ENCODE measurements at places on chromosomes 12 and 14.

DNA sequence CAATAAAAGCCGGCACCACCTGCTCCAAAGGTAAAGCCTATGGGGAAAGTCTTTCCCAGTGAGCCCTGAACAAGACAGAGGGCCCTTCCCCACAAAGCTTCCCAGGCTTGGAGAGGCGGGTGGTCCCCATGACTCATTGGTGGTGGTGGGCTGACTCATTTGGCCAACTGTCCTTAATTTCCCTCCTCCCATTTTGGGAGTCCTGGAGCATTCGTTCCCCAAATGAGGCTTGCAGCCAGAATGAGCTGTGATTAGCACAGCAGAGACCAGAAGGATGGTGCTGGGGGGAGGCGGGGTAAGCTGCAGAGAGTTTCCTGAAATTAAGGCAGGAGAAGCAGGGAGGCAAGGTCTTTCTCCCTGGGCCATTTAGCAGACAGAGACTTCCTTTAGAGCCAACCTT, 241.7 kb downstream of the DPF3 start:
- no peak for DNase-seq

DNA sequence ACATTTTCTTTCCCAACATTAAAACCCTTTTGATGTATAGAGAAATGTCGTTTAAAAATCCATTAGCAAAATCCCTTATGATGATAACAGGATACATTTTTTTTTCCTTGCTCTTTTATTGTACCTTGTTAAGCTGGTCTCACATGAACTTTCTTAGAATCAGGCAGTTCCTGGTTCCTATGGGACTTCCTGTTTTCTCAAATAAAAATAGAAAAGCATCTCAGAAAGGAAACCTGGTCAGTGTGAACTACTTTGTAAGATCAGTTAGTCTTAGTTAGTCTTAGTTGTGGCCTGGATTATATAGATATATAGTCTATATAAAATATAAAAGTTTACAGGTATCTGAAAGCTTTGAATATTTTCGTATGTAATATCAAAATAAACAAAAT, 40.3 kb downstream of the LEMD3 start:
- DNase-seq, result no peak

DNA sequence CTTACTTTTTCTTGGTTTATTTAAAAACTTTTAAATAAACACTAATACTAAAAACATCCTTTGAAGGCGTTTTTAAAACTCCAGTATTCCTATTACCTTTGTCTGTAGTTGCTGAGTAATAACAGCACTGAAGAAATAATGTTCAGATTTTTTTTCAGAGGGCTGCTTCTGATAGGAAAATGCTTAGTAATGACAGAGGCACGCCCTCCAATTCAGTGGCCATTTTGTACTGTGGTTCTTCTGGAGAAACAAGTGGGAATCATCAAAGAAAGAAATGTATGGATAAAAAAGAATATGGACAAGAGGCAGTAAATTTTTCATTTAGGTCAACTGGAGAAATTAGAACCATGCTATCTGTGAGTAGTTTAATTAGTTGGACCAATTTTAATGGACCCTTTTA, 13.6 kb downstream of the VEZT start:
- DNase-seq, result no peak

DNA sequence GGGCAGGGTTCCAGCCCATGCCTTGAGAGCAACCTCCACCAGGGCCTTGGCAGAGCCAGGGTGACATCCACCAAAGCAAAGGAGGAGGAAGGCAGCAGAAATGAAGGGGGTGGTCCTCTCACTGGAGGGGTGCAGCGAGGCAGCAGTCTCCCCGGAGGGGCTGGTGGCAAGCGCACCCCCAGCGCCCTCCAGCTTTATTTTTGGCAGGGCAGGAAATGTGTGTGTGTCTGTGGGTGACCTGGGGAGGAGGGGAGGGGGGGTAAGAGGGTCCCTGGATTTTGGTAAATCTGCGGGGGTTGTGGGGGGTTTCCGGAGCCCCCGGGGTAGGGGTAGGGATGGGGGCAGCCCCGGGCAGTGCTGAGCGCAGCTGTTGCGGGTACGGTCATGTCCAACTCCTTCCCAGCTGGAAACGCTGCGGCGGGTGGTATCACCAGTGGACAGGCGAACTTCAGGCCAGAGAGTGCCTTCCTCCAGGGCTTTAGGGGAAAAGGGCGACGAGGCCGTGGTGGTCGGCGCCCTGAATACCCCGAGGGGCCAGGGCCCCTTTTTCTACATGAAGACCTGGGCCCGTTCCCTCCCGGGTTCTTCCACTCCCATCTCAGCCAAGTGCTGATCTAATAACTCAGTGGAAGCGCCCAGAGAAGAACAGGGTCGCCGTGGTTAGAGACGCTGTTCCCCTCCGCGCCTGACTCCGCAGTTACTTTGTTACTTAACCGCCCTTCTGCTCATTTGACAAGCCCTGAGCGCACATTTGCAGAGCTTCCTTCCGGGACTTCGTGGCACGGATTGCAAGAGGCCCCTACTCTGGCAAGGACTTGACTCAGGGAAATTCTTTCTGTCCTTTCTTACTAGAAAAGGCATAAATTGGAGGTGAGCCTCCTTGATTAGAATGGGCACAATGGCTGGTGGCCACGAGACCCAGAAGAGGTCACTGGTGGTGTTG, 55.2 kb downstream of the FOS start:
- no peak for DNase-seq

- DNase-seq, result no peak
Measured at GRCh38 chr14:73452341-73453186, 5.8 kb downstream of the NUMB start.

All from substantia nigra (tissue), 51 donors.